ENCODE measurements at places on chromosomes 13 and 19.

- no peak for ATAC-seq
Measured at GRCh38 chr19:18503971-18504885, 17.6 kb downstream of the ELL start.

DNA sequence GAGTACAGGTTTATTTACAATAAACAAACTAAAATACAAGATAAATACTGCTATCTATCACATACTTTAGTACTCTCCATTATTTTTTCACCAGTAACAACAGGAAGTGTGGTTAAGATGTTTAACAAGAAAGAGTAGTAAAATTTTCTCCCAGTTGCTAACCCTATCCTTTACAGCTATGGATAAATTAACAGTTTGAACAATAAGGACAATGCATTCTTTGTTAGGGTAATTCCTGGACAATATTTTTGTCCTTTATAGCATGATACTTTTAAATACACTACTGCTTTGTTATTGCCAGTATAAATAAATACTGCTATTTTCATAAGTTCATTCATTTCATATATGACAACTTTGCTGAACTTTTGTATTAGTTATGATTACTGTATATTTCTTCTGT lies 630.2 kb upstream of the ATXN8OS start:
- ATAC-seq: no peak

DNA sequence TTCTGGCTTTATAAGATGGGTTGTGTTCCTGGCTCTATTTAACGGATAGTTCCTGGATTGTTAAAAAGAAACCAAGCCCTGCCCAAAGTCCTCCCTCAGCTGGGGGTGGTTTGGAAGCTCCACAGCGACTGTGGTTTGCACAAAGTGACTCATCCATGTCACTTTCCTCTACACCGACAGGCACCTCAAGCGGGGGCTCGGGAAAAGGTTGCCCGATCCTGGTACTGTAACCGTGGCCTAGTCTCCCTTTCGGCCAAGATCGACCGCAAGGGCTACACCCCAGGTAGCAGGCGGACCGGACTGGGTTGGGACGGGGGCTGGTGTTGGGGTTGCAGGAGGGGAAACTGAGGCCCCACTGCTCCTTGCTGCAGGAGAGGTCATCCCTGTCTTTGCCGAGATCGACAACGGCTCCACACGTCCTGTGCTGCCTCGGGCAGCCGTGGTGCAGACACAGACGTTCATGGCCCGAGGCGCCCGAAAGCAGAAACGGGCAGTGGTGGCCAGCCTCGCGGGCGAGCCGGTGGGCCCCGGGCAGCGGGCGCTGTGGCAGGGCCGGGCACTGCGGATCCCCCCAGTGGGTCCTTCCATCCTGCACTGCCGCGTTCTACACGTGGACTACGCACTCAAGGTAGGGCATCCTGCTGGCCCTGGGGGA lies 1.6 kb downstream of the ARRDC2 start:
- ATAC-seq: no peak

DNA sequence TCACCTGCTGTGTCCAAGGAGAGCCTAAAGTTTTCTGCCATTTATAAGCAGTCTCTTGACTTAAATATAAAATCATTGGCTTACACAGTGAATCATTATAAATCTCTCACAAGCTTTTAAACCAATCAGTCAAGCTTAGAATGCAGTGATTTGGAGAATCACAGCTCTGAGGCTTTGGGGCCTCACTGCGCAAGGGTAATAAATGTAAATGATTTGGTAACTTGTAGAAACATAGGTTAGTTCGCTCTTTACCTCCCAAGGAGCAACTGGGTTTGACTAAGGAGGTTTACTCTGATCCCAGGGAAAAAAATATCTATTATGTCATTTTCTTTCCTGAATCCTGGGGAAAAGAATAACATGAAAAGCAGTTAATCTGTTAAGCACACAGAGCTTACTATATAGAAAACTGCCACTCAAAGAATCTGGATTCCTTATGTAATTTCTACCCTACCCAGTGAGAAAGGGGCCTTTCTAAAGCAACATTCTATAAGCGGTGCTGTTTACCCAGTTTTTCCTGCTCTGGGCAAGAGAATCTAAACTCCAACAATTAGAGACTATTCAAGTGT lies 128.2 kb downstream of the MZT1 start:
- no peak for ATAC-seq

DNA sequence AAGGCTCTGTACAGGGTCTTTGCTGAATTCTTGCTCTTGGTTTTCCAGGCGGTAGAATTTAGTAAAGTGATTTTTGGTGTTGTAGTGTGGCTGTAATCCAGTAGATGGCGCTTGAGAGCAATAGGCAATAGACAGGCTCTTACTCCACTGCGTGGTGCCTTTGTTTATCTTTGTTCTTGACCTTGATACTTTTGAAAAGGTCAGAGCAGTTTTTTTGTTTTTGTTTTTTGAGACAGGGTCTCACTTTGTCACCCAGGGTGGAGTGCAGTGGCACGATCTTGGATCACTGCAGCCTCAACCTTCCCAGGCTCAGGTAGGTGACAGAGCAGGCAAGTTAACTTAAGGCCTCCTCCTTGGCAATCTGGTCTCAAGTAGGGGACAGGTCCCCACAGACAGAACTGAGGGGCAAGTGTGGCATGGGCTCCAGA lies 12.2 kb upstream of the LILRA5 start:
- ATAC-seq: peak; percentile 83

DNA sequence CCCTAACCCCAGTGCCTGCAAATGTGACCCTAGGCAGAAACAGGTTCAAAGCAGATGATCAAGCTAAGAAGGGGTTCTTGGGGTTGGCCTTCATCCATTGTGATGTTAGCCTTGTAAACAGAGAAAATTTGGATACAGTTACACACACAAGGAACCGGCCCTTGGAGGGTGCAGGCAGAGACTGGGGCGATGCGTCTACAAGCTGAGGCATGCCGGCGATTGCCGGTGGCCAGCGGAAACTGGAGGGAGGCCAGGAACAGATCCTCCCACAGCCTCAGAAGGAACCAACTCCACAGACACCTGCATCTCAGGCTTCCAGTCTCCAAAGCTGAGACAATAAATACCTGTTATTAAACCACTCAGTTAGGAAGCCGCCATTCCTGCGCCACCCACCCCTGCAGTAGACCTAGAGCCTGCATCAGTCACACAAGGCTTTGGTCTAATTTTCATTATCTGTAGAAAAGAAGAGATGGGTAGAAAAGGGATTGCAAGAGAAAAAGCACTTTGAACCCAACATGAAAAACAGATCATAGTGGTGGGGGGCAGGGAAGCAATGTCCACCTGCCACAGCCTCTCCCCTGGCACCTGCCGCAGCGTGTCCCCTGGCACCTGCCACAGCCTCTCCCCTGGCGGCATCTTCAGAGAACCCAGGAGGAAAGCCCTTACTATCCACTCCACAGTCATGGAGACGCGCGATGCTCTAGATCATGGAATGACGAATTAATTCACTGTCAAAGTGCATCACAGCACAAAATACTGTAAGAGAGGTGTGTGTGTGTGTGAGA lies 119.7 kb upstream of the SOX1 start:
- no peak for ATAC-seq

- ATAC-seq: no peak
Measured at GRCh38 chr19:12092065-12092867, 27.7 kb downstream of the ZNF844 start.

DNA sequence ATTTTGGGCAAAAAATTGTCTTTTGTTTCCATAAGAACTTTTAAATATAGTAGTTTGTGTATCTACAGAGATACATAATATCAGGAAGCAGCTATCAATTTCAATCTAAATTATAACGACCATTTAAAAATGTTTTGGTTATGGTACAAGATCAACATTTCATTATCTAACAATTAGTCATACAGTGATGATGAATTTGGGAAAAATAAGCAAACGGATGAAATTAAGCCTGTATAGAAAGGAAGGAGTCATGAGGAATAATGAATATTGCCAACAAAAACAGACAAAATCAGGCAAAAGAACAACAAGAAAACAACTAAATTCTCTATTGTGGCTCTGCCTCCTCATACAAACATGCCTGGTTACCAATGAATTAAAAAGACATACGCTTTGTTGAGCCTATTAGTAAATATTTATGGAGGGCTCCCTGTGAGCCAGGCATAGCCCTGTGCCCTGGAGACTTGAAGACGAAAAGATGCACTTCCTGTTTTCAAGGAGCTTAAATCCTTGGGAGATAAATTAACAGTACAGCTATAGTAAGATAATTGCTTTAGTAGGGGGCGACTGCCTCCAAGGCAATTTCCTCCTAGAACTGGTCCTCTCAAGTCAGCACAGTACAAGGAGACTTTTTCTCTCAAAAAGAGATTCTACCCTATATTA lies 73.0 kb downstream of the NALCN start:
- ATAC-seq: no peak

GRCh38 chr19:5028229-5028886 lies 59.4 kb downstream of the KDM4B start:
- no peak for ATAC-seq

DNA sequence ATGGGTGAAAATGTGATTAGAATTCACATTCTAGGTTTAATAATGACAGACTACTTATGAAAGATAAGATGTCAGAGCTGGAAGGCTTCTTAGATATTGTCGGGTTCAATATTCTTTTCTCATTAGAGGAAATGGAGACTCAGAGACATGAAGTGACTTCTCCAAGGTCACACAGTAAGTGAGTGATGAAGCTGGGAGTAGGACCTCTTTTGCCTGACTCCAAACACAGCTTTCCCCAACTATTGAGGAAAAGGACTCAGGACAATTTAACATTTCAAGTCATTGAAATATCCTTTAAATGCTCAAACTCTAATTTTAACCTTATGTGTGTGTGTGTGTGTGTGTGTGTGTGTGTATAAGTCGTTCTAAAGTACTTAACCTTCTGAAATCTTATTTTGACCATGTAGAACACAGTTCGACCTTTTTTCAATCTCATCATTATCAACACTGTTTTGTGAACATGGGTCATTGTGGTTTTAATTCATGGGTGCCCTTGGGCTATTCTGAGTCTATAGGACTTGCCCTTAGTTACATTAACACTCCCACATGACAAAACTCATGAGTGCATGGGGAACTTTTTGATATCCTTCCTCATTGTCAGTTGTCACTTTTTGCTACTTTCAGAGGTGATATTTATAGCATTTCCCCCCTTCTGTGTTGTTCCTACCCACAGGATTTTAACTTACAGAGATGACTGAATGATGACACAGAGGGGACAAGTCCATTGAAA lies 53.0 kb downstream of the LRCH1 start:
- no peak for ATAC-seq

DNA sequence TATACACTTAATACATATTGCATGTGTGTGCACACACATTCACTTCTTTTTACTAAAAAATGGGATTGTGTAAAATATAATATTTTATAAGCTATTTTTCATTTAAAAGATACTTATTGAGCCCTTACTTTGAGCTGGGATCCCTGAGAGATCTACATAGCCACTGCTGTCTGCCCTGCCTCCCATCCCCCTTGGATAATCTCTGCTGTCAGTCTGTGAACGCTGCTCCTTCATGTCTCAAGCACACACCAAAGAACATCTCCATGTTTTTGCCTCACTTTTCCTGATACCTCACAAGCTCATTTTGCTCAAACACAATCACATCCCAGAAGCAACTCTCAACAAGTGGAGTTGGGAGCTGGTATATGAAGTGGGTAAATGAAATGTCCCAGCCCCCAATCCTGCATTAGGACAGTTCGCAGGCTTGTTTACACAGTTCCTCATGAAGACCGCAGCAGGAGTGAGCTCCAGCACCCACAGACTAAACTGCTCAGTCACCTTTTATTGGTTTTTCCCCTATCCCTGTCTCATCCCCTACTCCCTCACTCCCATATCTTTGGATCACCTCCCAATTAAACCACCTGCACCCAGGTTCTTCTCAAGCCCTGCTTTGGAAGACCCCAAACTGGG lies 108.3 kb upstream of the FRY start:
- no peak for ATAC-seq

GRCh38 chr13:59651479-59651878 lies 512.2 kb downstream of the DIAPH3 start:
- no peak for ATAC-seq

DNA sequence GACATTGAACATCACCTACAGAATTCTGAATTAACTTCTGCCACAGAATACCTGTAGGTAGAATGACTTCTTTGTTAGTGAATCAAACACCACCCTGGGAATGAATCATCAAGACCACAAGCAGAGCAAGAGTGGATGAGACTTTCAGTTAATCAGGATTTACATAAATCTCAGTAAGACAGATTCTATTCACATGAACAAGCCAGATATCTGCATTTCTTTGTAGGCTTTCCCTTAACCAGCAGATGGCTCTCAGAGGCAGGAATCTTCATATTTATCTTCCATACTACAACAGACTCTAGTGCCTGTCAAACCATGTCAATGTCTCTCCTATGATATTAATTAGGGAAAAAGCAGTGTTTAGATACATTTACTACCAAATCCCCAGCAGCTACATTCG lies 412.1 kb downstream of the KLF12 start:
- ATAC-seq: peak; percentile 89

DNA sequence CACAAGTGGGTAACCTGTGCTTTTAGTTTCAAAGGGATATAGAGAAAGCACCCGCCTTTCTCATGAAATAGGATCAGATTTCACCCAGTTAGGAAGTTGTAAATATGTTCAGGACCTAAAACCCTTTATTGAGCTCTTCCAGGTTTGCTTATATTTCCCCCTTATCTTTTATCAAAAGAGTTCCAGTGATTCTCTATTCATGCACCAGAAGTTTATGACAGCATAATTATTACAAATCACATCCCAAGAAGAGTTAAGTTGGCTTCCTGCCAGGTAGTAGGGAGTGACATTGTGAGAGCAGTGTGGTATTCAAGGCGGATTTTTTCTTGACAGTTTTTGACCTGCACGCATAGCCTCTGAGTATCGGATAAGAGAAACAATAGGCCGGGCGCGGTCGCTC lies 190.3 kb downstream of the STK24 start:
- no peak for ATAC-seq

DNA sequence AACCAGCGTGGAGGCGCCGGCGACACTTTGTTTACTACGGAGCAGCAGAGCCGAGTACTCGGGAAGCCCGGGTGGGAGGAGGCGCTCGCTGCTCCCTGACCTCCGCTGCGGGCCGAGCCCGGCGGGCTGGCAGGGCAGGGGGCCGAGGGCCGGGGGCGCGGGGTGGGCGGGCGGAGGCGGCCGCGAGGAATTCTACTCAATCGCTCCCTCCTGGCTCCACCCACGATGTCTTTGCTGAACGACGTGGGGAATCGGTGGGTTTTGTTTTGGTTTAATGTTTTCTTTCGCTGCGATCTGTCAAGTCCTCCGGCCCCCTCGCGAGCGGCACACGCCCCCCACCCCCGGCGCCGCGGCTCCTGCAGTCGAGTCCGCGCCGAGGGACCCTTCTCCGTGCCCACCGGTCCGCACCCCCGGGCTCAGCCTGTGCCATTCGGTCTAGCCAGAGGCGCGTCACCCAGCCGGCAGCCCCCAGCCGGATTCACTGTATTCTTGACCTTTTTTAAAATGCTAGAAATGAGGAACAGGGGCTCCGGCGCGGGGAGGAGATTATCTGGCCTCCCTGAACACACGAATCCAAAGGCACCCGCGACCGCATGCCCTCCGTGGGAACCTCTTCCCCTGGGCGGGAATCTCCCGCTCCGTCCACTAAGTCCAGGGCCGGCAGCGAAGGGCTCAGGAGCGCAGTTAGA lies 636 bp upstream of the FOXO1 start:
- ATAC-seq: peak; percentile 59

- ATAC-seq: no peak
Measured at GRCh38 chr19:18799389-18799970, 8.4 kb upstream of the COMP start.

Data from SK-N-SH treated with all-trans-retinoic acid at 6 μM for 48 hours (cell line).